Stimulated activated CD4-positive, alpha-beta T cell treated with anti-CD3 and anti-CD28 coated beads, Interleukin-1b, Interleukin-23, amount 100 ng/mL, for 1 hour (primary cell): ENCODE measurements at places on chromosomes 2 and 18.

DNA sequence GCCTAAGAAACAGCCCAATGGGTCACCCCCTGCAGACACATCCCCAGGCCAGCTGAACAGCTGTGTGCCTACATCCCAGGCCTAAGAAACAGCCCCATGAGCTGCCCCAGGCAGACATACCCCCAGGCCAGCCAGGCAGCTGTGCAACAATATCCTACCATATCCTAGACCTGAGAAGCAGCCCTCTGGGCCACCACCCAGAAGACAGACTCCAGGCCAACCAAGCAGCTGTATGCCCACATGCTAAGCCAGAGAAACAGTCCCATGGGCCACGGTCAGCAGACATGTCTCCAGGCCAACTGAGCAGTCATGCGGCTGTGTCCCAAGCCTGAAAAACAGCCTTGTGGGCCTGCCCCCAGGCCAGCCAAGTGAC is 205.5 kb downstream of the ATAD2B start:
- DNase-seq: no peak

GRCh38 chr2:118457951-118458350 is 369.7 kb downstream of the INSIG2 start:
- no peak for DNase-seq

- DNase-seq: no peak
These were observed 85.9 kb upstream of the CCBE1 start for GRCh38 chr18:59783138-59783537.

DNA sequence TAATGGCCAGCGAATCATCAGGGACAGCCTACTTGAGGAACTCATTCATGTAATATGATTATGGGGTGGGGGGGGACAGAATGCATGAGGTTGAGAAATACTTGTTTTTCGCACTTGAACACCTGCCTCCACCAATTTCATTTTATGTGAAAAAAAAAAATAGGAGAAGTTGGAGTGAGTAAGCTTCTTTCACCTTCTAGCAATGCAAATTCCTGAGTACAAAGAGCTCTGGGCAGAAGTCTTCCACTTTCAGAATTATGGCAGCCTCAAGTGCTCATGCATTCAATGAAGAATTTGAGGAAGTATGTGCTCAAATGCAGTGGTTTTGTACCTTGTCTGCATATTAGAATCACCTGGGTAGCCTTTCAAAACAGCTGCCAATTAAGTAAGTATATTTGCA is 40.1 kb upstream of the GPD2 start:
- no peak for DNase-seq

GRCh38 chr2:51807229-51807628 is 775.3 kb upstream of the NRXN1 start:
- no peak for DNase-seq

DNA sequence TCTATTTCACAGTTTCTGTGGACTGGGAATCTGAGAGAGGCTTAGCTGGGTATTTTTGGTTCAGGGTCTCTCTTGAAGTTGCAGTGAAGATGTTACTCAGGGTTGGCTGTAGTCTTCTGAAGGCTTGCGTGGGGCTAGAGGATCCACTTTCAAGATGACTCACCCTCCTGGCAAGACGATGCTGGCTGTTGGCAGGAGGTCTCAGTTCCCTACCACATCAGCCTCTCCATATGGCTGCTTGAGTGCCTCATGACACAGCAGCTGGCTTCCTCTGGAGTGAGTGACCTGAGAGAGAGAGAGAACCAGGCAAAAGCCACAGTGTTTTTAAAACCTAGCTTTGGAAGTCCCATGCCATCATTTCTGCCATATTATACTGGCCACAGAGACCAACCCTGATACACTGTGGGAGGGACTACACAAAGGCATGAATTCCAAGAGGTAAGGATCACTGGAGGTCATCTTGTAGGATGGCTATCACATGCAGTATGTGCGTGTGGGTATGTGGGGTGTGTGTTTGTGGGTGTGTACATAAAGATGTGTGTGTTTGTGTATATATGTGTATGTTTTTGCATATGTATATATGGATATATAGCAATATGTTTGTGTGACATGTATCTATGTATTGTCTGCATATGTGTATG is 25.1 kb downstream of the DNPEP start:
- DNase-seq: no peak

DNA sequence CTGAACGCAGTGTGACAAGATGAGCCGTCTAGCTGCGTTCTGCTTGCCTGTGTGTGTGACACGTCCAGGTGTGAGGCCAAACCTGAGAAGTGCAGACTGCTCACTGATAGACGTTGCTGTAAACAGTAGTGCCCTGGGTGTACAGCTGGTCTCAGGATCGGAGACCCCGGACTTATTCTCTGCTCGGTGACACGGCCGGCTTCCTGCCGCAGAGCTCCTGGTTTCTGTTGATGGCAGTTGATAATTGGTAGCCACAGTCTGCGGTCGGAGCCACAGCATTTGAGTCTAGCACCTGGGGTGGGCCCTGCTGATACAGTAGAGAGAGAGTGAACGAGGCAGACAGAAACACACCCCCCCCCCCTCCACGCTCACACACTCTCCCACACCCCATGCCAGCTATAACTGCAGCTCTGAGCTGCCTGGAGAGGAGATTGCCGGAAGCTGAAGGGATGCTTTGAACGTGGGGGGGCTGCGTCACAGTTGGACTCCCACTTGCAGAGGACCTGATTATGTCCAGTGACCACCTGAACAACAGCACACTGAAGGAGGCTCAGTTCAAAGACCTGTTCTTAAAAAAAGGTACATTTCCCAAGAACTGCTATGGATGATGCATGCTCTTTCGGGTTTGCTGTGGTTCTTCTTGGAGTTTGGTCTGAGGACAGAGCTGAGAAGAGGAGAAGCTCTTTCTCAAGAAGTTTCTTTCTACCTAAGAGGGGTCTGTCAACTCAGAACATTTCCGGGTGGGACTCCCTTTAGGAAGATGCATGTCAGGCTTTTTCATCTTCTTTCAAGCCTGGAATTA is 114.0 kb downstream of the FAM210A start:
- peak; percentile 42 for DNase-seq

GRCh38 chr2:176117162-176117822 is 714 bp downstream of the HOXD10 start:
- DNase-seq: no peak

DNA sequence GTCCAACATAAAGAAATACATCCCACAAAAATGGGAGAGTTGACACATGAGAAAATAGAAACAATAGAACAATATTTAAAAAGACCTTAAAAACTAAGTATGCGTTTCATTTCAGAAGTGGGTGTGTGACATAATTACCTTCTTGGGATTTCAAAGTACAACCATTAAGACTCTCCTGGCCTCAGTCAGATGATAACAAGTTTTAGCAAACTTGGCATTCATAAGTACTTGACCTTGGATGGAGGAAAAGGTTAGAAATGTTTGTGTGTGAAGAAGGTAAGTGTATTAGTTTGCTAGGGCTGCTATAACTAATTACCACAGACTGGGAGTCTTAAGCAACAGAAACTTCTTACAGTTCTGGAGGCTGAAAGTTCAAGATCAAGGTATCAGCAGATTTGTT is 4.9 kb upstream of the NGEF start:
- DNase-seq: no peak

DNA sequence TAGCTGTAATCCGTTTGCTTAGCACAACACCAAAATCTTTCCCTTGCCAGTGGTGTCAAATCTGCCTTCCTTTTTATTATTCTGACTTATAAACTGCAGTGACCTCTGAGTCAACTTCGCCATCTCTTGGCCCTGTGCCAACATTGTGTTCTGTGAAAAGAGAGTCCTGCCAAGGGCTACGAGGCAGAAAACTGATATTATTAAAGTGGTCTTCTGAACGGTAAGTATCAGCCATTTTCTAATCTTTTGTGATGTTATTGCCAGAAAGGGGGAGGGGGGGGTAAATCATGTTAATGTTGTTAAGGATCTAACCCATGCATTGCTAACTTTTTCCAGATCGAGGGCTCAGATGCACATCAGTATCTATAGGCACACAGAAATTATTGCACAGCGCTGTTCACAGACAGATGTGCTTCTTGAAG is 121.5 kb upstream of the LTBP1 start:
- DNase-seq: no peak

DNA sequence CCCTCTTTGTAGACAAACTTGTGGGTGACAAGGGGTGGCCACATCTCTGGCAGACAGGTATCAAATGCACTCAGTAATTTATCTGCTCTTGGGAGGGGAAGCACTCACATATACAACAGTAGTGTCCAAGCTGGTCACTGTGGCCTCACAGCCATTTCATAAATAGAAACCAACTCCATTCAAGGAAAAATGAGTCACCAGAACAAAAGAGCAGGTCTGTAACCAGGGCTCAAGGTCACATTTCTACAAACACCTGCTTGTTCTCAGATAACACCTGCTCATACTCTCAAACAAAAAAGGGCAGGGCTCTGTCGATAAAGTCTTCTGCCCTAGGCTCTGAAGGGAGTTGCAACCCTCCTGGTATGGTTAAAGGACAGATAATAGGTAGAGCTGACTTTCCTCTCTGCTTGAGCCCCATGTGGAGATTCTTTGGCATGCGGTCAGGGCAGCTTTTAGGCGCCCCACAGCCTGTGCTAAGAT is 459.0 kb downstream of the BCL11A start:
- no peak for DNase-seq

GRCh38 chr2:127893033-127893432 is 7.3 kb upstream of the AMMECR1L start:
- DNase-seq: no peak

GRCh38 chr2:232871418-232871834 is 1.4 kb downstream of the SNORC start:
- no peak for DNase-seq

DNA sequence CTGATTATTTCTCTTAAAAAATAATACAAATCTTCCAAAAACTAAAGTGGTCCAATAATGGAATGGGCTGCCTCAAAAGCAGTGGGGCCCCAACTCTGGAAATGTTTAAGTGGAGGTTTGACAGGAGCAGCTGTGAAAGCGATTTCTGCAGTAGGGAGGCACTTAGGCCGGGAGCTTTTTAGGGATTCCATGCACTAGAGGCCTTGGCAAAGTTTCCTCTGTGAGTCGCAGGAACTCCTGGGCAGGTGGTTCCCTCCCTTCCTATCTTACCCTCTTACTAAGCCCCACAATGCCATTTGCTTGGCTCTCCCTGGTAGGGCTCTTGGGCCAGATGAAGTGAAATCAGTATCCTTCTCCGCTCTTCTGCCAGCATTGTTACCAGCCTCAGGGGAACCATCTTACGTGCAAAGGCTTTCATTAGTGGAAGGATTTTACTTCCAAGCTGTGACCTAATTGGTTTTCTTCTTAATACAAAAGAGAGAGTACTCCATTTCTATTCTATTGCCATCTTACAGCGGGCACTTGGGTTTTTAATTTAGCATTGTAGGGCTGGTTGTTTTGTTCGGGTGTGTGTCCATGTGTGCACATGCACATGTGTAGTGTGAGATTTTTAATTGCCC is 34.3 kb upstream of the C18orf32 start:
- no peak for DNase-seq

DNA sequence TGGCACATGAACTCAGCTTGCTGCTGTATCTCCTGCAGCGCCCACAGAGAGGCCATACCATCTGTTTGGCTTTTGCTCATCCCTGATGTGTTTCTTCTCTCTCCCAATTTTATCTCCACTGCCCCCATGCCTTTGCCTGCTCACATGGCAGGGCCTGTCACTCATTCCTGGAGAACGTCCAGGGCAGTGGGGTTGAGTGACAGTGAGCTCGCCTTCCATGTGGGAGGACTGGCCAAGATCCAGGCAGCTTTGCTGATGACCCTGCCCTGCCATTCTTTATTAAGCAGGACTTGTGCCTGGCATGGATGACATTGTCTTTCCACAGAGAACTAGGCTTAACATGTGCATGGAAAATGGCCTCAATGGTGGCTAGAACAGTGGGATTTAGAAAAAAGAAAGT is 230.5 kb upstream of the THSD7B start:
- no peak for DNase-seq

DNA sequence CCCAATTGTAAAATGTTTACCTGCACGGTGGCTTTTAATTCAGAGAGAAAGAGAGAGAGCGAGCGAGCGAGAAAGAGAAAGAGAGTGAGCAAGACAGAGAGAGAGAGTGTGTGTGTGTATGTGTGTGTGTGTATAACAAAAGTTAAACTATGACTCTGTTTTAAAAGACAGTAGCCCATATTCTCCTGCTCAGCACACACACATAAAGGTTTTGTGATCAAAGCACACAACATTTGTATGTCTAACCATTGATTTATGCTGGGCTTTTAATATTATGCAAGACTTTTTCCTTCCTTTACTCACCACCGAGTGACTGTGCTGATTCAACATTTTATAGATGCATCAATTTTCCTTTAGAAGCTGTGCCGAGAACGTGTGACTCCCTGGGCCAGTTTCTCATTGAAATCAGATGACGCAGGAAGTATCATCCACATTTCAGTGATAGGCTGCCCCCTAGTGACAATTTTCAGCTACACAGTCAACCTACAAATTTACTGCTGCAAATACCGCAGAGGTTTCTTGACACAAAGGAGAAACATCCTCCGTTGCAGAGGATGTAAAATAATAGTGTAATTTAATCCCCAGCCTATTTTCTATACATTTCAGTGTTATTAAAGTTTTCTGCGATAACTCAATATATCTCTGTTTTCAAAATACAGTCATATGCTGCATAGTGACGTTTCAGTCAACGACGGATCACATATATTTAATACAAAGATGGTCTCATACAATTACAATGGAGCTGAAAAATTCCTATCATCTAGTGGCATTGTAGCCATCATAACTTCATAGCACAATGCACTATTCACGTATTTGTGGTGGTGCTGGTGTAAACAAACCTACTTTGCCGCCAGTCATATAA is 165.9 kb upstream of the TANK start:
- DNase-seq: peak; percentile 45

GRCh38 chr2:82013641-82014040 is 1709.1 kb upstream of the LRRTM1 start:
- DNase-seq: no peak

- no peak for DNase-seq
These were observed 185.3 kb upstream of the SIX2 start for GRCh38 chr2:45194596-45194995.

- no peak for DNase-seq
These were observed 300.0 kb downstream of the PDE11A start for GRCh38 chr2:177772529-177772928.

GRCh38 chr2:57333221-57333620 is 713.4 kb upstream of the VRK2 start:
- DNase-seq: no peak

- DNase-seq: no peak
These were observed 34.6 kb upstream of the STK17B start for GRCh38 chr2:196205881-196206435.

DNA sequence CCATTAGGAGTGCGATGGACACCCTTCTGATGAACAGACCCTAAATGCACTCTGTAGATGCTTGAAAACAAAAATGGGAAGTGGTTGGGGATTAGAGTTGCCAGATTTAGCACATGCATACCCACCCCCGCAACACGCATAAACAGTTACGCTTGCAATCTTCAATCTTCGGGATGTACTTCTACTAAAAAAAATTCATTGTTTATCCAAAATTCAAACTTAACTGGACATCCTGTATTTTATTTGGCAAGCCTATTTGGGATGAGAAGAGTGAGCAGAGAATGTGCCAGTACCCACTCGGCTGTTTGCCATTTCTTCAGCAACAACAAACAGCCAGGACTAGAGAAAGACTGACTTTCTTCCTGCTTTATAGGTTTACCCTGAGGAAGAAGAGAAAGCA is 18.4 kb downstream of the KIAA2012 start:
- no peak for DNase-seq
